ENCODE measurements at places on chromosomes 11 and 22.
A peak's percentile ranks its signal among the peaks of the same experiment; 100 is the strongest.

DNA sequence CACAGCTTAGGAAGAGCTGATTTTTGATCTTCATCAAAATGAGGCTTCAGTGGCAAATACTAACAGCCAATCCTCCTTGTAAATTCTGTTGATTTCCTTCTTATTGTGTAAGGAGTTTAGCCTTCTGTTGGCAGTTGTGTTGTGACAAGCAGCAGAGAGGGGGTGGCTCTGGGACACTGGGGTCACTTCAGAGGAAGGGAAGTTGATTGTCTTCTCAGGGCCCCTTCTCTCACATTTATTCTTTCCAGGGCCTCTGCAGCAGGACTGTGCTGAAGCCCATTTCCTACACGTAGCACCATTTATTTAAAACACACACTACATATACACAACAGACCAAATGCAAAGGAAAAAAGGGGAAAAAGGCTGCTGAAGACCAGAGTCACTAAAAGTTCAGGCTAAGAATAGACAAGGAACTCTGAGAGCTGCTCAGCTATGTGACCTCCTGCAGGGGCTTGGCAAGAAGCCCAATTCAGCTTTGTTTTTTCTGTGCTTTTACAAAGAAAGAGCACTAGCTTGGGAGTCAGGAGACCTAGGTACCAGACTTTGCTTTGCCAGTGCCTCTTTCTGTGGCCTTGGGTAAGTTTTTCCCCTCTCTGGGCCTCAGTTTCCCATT is 28.3 kb upstream of the UPB1 start:
- no peak for DNase-seq

GRCh38 chr11:68977781-68978625 is 2.8 kb downstream of the MRGPRD start:
- DNase-seq = no peak

- DNase-seq = no peak
These were observed 48.4 kb downstream of the PDHX start for GRCh38 chr11:34964610-34965331.

DNA sequence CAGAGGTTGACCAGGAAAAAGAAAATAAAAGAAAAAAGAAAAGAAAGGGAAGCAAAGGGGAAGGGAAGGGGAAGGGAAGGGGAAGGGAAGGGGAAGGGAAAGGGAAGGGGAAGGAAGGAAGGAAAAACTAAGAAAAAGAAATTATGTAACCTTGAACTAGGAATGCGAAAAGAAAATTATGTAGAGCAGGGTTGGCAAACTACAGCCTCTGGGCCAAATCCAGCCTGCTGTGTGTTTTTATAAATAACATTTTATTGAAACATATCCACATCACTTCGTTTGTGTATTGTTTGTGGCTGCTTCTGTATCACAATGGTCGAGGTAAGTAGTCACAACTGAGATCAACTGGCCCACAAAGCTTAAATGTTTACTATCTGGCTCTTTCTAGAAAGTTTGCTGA is 56.7 kb downstream of the CLPB start:
- no peak for DNase-seq

DNA sequence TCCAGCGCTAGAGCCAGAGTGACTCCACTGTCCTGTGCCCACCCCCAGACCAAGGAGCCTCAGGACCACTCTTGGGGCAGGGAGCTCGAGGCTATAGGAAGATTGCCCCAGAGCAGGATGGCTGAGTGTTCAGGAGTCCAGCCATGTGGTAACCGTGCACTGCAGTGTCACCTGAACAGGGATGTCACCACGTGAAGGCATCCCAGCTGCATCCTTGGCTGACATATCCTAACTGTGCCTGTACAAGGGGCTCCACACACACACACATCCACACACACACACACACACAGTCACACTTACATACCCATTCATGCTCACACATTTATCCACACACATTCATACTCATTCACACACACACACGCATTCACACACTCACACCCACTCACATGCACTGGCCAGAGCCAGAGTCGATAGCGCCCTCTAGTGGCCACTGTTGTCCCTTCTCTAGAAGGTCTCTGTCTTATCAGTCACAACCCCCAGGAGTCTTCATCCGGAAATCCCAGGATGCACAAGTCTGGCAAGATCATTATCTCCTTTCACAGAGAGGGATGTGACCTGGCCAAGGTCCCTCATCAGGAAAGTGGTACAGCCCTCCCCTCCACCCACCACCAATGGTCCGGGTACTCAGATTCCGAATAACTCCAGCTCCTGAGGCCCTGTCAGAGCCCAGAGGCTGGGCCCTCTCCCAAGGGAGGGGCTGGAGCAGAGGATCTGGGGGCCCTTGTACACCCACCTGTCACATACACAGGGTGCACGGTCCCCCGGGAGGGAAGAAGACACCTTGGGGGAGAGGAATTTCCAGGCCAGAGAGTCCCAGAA is 55.1 kb downstream of the IGLL5 start:
- peak; percentile 60 for DNase-seq

- no peak for DNase-seq
These were observed 7.1 kb downstream of the USP18 start for GRCh38 chr22:18156878-18157713.

- no peak for DNase-seq
These were observed 4.2 kb upstream of the RPS6KB2 start for GRCh38 chr11:67423891-67424613.

DNA sequence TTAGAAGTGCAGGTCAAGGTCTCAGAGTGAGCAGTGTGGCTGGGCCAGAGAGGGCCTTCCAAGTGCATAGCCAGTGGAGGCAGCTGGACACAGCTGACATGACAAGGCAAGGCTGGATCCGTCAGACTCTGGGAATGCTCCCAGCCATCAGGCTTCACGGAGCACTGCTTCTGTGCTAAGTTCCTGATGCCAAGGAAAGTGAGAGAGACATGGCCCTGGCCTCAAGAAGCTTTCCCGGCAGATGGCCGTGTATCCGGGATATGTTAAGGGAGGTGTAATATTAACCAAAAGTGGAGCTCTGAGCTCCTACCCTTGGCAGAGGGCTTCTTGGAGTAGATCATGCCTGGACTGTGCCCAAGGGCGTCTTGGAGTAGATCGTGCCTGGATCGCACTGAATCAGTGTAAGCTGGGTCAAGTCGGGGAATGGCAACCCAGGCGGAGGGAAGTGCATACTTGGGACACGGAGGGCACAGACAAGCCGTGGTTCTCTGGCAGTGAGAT is 7.4 kb upstream of the EFCAB6 start:
- DNase-seq = no peak

- DNase-seq = no peak
These were observed 1.2 kb downstream of the GAS2L1 start for GRCh38 chr22:29307596-29308147.

DNA sequence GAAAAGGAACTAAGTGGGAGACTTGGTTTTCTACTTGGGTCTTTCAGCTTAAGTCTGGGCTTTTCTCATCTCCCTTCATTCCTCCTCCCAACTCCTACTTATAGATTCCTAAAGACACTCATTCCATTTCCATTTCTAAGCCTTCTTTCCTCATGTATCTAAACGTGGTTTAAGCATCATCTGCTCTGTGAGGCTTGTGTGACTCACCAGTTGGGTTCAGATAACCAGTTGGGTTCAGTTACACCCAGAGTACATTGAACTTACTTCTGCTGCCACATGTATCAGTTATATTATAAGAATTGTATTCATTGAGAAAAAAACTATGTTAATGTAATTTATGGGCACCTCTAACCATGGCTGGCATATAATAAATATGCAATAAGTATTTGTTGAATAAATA is 831.2 kb upstream of the CCDC90B start:
- DNase-seq = no peak

DNA sequence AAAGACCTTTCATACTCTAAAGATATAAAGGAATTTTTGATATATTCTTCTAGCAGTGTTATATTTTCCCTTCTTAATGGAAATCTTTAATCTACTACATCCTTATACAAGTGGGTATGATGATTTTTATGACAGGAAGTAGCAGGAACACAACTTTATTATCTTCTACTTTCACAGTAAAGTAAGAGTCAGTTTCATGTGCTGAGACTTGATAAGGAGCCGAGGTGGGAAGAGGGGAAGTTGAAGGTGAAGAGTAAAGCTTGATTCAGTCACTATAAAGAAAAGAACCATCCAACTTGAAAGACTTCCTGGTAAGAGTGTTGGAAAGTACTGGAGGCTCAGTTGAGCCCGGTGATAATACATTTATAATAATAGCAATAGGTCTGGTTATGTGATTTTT is 82.1 kb upstream of the PTH start:
- no peak for DNase-seq

DNA sequence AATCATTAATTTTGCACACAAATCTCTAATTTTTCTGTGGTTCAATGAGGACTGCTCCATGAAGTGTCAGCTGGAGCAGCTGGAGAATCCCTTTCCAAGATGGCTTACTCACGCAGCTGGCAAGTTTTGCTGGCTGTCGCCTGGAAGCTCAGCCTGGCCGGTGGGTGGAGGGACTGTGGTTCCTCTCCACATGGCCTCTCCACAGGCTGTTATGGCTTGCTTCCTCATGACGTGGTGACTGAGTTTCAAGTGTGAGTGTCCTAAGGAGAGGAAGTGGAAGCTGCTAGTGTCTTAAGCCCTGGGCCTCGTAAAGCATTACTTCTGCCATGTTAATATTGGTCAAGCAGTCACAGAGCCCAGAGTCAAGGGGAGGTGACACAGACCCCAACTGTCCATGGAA is 14.0 kb upstream of the NRIP3 start:
- DNase-seq = no peak

DNA sequence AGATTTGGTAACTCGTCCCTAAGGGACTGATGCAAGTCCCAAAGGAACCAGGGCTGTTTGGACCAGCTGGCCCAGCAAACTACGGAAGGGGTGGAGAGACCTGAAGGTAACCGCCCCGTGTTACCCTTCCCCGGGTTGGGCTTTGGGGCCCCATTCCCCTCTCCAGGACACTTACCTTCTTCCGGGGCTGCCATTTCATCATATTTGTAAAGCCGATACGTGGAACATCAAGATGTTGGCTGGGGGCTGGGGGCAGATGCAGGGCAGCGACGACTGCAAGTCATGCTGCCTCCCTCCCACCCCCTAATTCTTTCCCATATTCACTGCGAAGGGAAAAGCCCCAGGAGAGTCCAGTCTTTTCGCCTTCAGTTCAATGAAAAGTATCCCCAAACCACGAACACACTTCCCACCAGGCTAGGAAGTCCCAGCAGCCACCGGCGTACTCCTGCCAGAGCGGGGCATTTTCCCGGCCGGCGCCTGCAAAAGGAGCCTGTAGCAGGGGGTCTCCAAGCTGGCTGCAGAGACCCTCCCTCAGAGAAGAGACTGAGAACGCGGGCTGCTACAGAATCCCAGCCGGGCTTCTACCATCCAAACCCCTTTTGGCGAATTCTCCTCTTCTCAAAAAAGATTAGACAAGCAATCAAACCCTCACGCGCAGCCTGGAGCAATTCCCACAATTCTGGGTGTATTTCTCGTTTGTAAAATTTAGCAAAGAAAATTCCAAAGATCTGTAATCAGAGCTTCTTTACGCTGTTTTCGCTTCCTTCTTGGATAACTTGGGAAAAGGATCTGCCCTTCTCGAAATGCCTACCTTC is 236.7 kb downstream of the TTC28 start:
- no peak for DNase-seq

- DNase-seq = no peak
These were observed 1.2 kb downstream of the GUCD1 start for GRCh38 chr22:24553597-24554312.

DNA sequence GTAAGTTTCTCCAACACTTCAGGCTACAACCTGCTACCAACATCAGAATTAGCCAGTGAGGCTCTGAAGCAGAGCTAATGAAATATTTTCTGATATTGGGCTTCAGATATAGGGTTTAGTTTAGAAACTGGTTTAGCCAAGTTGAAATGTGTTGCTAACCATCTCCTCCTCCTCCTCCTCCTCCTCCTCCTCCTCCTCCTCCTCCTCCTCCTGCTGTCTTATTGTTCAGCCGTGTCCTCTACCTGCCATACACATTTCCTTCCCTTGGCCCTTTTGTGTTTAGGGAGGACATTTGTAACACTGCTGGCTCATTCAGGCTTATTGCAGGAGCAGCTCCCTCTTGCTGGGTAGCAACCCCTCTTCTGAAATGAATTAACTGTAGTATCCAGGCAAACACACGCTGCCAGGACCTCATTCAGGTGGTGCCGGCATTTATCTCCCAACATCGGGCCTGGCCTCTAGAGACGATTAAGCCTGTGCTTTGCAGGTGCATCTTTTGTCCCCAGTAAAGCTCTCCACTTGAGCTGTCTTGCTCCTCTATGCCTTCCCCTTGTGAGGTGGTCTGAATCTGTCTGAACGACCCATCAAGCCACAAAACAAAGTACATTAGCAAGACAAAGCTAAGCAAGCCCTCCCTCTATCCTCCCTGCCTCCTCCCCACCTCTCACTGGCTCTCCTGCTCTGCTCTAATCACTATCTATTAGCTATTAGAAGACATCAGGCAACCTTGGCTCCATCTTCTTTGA is 82.9 kb downstream of the KCNJ1 start:
- no peak for DNase-seq

DNA sequence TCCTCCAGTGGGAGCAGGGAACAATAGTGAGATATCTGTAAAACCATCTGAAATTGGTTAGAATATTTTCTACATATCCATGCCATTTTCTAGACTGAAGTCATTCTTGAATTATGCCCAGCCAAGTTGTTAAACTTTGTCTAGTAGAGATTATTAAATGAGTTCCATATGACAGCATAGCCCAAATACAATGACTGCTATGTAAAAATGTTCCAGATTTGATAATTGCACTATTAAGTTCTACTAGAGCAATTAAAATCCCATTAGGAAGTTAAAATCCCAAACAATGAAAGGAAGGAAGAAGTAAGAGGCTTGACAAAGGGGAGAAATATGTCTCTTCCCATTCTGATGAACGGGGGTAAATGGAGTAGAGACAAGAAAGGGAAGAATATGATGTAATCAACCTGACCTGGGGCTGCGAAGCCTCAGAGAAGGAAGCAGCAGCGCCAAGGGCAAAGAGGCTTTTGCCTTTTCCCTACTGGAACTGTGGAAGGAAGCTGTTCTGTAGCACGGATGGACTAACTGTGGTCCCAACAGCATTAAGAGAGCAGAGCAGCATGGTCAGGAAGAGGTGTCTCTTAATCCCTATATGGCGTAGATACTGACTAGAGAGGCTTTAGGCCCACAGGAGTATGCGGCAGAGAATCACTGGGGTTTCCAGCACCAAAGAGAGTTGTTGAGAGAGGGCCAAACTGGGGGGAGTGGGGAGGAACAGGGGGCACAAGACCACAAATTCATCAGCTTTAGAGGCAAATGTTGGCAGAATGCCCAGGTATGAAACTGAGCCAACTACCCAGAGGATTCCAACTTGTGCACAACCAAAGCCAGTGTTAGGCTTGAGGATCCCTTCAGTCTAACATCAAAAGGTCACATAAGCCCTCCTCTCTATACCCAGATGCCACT is 26.7 kb downstream of the RRP8 start:
- DNase-seq = no peak

- DNase-seq = no peak
These were observed 100.8 kb downstream of the PRMT3 start for GRCh38 chr11:20488352-20488751.

DNA sequence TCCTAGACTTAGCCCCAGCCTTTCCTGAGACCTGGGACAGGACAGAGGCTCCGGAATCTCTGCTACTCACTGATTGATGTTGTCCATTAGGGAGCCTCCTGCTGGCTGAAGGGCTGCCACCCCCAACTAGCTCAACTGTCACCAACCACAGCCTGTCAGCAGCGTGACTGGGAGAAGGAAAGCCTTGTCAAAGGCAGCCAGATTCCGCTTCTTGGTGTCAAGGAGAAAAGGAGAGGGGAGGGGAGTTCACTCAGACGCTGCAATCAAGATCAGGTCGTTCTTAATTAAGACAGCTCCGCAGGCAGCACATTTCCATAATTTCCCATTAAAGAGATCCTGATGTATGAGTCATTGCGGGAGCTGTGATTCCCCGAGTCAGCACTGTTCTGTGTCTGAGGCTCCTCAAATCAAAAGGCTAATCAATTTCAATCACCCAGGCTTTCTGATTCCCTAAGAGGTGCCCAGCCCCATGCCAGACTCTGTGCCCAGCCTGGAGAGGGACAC is 152.8 kb upstream of the ZBED5 start:
- DNase-seq = peak; percentile 1
